Adipocyte (in vitro differentiated cells): ENCODE measurements at places on chromosomes 4 and X.
A peak's percentile ranks its signal among the peaks of the same experiment; 100 is the strongest.

GRCh38 chr4:88960576-88960975, 96.4 kb downstream of the FAM13A start:
- DNase-seq = no peak

- peak; percentile 57 for DNase-seq
Measured at GRCh38 chrX:119541188-119541587, 24.0 kb downstream of the STEEP1 start.

DNA sequence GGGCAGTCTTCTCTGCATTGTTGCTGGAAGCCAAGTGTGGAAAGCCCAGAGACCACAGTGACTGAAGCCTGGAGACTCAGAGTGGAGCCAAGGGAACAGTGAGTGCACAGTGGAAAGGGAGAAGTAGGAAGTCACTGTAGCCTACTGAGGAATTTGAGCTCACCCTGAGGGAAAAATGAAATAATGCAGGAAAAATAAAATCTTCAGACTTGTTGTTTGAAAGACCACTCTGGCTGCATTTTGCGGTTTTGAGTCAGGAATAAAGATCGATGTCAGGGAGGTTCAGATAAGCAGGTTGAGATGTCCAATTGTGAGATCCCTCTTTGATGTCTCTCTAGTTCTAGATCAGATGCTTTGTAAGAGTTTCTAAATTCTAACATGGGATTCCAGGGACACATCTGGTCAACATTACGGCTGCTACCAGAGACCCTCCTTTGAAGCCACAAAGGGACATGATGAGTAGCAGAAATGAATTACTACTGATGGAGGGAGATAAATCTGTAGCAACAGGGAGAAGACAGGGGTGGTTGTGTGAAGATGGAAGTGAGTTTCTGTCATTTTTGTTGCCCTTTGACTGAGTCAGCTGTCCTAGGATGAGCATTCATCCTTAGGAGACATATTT, 8.4 kb downstream of the ADH4 start:
- no peak for DNase-seq

- DNase-seq = no peak
Measured at GRCh38 chr4:73810191-73810590, 26.3 kb upstream of the CXCL6 start.

- peak; percentile 87 for DNase-seq
Measured at GRCh38 chr4:73721435-73721834, 18.9 kb upstream of the CXCL8 start.
